ENCODE measurements at places on chromosomes 5 and 9.

GRCh38 chr5:65718576-65719310, 3.2 kb downstream of the SGTB start:
- no peak overlapping the region for H3K4me3 ChIP-seq
- peaks cover 13% of the 10 kb centered on the region for H3K4me1 ChIP-seq
- H3K27ac ChIP-seq, result no peak overlapping the region
- H3K27me3 ChIP-seq, result no peaks in the 10 kb centered on the region
- H3K36me3 ChIP-seq, result no peaks in the 10 kb centered on the region
- no peak for DNase-seq

- DNase-seq, result no peak
- H3K36me3 ChIP-seq, result no peaks in the 10 kb centered on the region
- no peak overlapping the region for H3K27ac ChIP-seq
Measured at GRCh38 chr5:160272889-160273288, 39.5 kb downstream of the CCNJL start.

DNA sequence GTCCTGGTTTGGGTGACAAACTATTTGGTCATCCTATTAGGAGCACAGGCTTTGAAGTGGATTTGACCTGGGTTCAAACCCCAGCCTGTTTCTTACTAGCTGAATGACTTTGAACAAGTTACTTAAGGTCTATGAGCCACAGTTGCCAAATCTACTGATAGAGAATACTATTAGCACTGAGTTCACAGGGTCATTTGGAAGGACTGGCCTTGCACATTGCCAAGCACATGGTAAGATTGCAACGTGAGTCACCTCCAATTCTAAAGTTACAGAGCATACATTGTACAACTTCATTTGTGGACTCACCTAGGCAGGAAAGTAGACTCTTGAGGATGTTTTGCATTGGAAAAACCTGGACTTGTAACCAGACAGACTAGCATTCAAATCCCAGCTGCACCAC, 38.9 kb downstream of the MFAP3 start:
- H3K4me1 ChIP-seq, result peaks cover 26% of the 10 kb centered on the region
- DNase-seq, result no peak
- H3K4me3 ChIP-seq, result no peak overlapping the region

DNA sequence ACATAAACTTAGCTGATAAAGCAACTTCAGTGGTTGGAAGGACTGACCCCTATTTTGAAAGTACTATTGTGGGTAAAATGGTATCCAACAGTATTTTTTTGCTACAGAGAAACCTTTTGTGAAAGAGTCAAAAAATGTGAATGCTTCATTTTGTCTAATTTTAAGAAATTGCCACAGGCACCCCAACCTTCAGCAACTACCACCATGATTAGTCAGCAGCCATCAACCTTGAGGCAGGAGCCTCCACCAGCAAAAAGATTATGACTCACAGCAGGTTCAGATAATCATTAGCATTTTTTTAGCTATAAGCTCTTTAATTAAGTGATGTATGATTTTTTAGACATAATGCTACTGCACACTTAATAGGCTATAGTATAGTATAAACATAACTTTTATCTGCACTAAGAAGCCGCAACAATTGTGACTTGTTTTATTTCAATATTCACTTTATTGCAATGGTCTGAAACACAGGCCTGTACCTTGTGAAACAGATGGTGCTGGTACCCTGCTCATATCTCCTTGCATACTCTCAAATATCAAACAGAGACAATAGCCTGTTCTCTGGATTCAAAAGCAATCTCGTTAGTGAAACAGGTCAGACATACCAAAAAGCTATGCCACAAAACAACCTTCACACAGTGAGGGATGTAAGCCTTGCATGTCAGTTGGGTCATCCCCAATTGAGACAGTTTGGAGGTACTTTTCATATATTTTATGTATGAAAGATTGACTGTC, 261.2 kb upstream of the FAM174A start:
- no peaks in the 10 kb centered on the region for H3K36me3 ChIP-seq
- no peak for DNase-seq
- H3K4me3 ChIP-seq, result no peak overlapping the region
- no peak overlapping the region for H3K27ac ChIP-seq

GRCh38 chr9:130707225-130707976, 13.8 kb downstream of the EXOSC2 start:
- H3K4me1 ChIP-seq, result no peaks in the 10 kb centered on the region
- no peaks in the 10 kb centered on the region for H3K27me3 ChIP-seq
- no peak overlapping the region for H3K27ac ChIP-seq
- H3K4me3 ChIP-seq, result no peak overlapping the region
- no peak for DNase-seq
- H3K36me3 ChIP-seq, result peaks cover 28% of the 10 kb centered on the region

DNA sequence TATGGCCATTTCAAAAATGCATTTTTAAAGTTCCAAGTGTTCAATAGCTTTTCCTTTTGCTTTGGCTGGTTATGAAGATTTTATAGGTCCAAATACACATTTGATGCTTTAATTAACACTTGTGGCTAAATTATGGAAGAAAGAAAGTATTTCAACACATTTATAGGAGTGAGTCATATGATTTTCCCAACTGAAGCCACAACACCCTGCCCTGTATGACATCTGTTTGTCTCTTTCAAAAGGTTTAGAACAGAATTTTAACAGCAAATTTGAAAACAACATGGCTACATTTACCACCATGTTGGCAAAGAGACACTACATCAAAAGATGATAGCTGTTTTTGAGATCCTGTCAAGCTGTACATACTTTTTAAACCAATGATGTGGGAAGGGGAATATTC, 99.4 kb downstream of the TMEM174 start:
- H3K4me3 ChIP-seq, result no peak overlapping the region
- no peak for DNase-seq
- no peaks in the 10 kb centered on the region for H3K4me1 ChIP-seq
- H3K27me3 ChIP-seq, result peaks cover 3% of the 10 kb centered on the region
- no peak overlapping the region for H3K27ac ChIP-seq
- H3K36me3 ChIP-seq, result no peaks in the 10 kb centered on the region

- no peaks in the 10 kb centered on the region for H3K4me1 ChIP-seq
- no peaks in the 10 kb centered on the region for H3K36me3 ChIP-seq
Measured at GRCh38 chr9:21682381-21682780, 120.1 kb upstream of the MTAP start.

DNA sequence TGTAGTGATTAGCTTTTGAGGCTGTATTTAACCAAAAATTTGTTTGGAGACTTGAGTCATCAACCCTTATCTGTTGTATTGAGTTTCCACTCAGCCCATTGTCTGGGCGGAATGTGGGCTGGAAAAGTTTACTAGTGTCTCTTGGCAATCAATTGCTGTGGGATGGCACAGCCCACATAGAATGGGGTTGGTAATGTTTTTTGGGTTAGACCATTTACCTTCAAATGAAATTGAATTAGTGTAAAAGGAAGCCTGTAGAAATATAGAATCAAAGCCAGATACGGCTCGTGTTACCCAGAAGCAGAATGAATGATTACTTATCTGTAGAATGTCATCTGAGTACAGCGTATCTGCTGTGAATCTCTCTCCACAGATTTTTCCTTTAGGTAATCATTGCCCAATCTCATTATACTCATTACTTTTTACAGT, 142.9 kb downstream of the AOPEP start:
- peaks cover 77% of the 10 kb centered on the region for H3K4me1 ChIP-seq
- H3K36me3 ChIP-seq, result no peaks in the 10 kb centered on the region
- H3K27me3 ChIP-seq, result no peaks in the 10 kb centered on the region
- no peak for DNase-seq

GRCh38 chr5:57772512-57772911, 289.9 kb upstream of the ACTBL2 start:
- H3K27ac ChIP-seq, result no peak overlapping the region
- H3K4me3 ChIP-seq, result no peak overlapping the region
- no peaks in the 10 kb centered on the region for H3K27me3 ChIP-seq
- DNase-seq, result no peak
- no peaks in the 10 kb centered on the region for H3K36me3 ChIP-seq
- H3K4me1 ChIP-seq, result no peaks in the 10 kb centered on the region

GRCh38 chr9:33209394-33209793, 30.6 kb upstream of the SPINK4 start:
- no peaks in the 10 kb centered on the region for H3K36me3 ChIP-seq
- H3K4me3 ChIP-seq, result no peak overlapping the region
- no peaks in the 10 kb centered on the region for H3K27me3 ChIP-seq
- DNase-seq, result no peak

DNA sequence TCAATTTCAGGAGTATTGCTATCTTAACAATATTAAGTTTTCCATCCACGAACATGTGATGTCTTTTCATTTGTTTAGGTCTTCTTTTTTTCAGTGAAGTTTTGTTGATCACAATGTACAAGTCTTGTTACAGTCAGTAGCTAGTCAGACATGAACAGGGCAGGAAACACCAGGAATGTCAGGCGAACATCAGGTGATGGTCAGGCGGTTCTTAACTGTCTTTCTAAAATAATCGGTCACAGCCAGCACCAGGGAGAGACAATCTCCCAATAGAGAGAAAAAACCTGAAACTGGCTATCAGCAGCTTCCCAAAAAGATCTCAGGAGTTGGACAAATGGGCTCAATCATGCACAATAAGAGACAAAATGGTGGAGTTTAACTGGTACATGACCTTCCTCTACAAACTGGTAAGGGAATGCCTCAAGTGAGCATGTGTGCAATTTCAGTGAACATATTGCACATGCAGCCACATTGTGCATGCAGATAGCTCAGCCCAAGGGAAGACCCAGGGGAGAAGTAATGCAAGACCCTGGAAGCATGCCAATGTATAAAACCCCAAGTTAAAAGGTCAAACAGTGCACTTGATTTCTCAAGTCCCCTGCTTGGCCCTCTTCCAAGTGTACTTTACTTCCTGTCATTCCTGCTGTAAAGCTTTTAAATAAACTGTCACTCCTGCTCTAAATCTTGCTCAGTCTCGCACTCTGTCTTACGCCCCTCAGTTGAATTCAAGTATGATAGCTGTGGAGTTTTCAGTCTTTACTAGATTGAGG, 176.1 kb upstream of the RASEF start:
- DNase-seq, result no peak
- peaks cover 14% of the 10 kb centered on the region for H3K4me1 ChIP-seq
- H3K4me3 ChIP-seq, result no peak overlapping the region

- peaks cover 8% of the 10 kb centered on the region for H3K27me3 ChIP-seq
- no peak overlapping the region for H3K4me3 ChIP-seq
- no peak for DNase-seq
- H3K36me3 ChIP-seq, result no peaks in the 10 kb centered on the region
- H3K27ac ChIP-seq, result no peak overlapping the region
- H3K4me1 ChIP-seq, result no peaks in the 10 kb centered on the region
Measured at GRCh38 chr9:134594078-134594941, 47.3 kb upstream of the COL5A1 start.

DNA sequence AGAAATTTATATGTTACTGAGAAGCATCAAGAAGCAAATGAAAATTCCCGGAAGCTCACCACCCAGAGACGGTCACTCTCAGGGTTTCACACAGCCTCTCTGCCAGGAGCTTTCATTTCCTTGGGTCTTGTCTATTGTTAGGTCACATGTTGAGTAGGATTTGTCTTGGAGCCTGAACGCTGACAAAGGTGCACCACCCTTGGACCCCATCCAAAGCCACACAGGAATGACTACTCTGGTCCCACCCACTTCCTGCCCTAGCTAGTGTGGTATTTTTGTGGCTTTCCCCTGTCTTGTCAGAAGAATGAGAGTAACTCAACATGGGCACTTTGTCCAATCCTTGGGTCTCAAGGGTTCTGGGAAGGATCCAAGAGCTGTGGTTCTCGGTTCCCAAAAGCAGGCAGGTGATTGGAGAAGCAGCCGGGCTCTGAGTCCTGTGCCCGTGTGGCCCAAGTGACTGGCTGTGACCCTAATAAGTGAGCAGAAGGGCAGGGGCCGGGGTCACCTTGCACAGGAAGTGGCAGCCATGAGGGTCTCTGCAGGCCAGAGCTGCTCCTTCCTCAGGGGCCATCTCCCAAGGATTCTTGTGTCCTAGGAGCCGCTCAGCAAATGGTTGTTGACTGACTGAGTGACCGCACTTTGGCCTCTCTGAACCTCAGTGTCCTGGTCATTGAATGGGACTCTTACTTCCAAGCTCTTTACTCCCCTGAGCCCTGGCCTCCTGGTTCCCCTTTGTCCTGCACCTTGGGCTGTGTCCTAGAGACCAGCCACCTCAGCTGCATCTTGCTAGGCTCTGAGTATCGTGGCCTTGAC, 6.9 kb downstream of the FGD3 start:
- H3K36me3 ChIP-seq, result no peaks in the 10 kb centered on the region
- H3K27me3 ChIP-seq, result no peaks in the 10 kb centered on the region
- peak overlapping the region; percentile 11 for H3K4me3 ChIP-seq
- peaks cover 27% of the 10 kb centered on the region for H3K4me1 ChIP-seq
- DNase-seq, result no peak

GRCh38 chr9:518540-518939, 303.9 kb downstream of the DOCK8 start:
- DNase-seq, result no peak
- peaks cover 4% of the 10 kb centered on the region for H3K4me1 ChIP-seq
- no peaks in the 10 kb centered on the region for H3K36me3 ChIP-seq

- H3K4me3 ChIP-seq, result no peak overlapping the region
- no peaks in the 10 kb centered on the region for H3K4me1 ChIP-seq
- no peak overlapping the region for H3K27ac ChIP-seq
- no peaks in the 10 kb centered on the region for H3K36me3 ChIP-seq
Measured at GRCh38 chr9:18452276-18452675, 21.7 kb upstream of the ADAMTSL1 start.

DNA sequence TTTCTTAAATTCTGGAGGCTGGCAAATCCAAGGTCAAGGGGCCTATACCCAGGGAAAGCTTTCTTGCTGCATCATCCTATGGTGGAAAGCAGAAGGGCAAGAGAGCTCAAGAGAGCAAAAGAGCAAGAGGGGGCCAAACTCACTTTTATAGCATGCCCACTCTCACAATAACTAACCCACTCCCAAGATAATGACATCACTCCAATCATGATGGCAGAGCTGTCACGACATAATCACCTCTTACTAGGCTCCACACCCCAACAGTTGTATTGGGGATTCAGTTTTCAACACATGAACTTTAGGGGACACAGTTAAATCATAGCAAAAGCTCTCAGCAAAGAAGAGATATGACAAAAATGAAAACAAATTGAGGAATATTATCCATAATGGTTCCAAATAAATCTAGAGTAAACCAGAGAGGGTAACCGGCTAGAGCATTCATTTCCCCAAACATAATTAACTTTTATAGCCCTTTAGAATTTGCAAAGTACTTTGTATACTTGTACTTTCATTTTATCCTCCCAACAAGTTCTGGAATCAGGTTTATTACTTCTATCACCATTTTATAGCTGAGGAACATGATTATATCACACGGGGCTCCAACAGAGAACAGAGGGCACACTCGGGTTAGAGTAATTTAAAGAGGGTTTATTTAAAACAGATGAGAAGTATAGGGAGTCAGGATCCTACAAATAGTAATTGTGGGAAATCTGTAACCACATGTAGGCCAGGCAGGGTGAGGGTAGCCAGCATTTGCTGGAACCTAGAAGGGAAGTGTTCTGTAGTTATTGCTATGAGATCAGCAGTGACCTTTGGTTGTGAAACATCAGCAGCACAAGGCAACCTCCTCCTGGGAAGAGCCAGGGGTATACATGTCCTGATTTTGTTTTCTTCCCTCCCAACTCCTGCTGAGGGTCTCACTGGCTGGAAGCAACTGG, 7.2 kb upstream of the TARS1 start:
- no peak for DNase-seq
- no peak overlapping the region for H3K27ac ChIP-seq
